ENCODE measurements at places on chromosomes 12 and 14.

DNA sequence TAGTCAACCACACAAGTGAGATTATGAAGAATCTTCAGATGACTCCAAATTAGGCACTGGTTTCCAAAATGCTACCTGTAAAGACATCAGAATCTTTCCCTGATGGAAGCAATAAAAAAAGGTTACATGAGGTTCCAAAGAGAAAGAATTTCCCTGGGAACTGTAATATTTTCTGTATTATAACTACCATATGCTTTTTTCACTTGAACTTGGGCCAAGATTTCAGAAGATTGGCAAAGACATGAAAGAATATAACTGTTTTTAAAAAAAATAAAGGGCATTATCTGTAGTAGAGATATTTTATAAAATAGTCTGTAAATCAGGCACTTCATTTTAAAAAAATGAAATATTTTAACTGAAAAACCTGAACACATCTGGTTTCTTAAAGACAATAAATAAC is 12.9 kb downstream of the HECTD1 start:
- no peak for DNase-seq

- no peak for DNase-seq
These were observed 442.0 kb downstream of the MED13L start for GRCh38 chr12:115835445-115835844.

DNA sequence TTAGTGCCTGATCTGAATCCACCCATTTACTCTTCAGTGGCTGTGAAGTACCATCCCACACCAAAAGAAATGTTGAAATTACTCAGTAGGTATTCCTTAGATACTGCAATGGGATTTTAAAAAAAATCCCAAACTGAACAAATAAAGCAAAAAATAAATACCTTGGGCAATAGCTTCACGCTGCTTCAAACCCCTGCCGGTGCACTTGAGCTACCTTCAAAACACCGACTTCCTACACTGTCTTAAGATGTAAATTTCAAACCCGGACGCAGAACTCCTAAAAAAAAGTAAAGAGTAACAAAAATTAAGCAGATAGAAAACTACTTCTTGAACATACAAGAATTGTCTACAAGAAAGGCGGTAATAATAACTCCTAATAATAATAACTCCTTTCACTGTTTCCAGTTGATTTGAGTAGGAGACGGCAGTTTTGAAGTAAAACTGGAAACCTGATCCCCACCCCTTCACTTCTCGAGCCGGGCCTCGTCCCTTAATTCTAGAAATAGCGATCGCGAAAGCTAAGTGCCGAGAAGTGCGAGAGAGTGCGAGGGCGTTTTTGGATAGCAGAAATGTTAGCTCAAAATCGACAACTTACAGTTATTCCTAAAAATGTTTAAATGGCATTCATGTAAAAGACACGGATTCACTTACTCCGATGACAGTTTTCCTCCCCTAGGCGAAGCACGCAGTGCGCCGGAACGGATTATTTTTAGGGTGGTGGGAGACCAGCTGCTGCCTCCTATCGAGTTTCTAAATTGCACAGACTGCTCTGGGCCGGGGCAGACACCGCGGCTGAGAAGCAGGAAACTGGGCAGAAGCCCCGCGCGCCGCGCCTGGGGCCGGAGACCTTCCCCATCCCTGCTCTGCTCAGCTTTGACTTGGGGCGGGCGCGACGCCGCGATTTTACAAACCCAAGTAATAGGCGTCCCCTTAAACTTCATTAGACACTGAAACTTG is at the start of gene ABCC9:
Gene ABCC9, minus strand, starts transcription at position 878 of the 957 bp plus-strand sequence. CDS start 4,752 bp downstream, outside the sequence.
- no peak for DNase-seq

- DNase-seq, result peak; percentile 91
These were observed at the start of gene ZNF839 for GRCh38 chr14:102319351-102320032. Gene ZNF839 (plus strand): TSS chr14:102319746. CDS start chr14:102319766, 20 bp downstream.

DNA sequence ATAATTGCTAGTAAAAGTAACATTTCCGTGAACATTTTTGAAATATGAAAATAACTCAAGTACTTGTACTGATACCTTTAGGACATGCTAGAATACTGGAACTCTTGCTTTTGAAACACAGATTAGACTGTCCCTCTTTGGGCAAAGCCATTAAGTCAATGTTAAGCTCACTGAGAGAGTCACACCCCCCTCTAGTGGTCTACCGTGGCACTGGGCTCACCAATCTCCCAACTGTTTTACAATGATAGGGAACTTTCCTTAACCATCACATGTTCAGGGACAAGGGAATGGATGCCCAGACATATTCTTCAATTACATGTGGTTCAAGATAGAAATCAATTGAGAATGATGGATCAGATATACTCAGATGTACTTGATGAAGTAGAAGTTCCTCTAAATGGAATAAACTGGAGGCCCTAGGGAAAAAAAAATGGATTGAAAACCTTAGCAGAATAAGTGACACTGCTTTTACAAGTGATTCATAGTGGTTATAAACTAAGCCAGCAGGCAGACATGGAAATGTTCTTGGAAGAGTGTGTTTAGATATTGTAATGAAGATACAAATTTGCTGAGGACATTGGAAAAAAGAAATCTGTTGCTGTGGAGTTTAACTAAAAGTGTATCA is 17.8 kb downstream of the NANOG start:
- DNase-seq, result peak; percentile 9

DNA sequence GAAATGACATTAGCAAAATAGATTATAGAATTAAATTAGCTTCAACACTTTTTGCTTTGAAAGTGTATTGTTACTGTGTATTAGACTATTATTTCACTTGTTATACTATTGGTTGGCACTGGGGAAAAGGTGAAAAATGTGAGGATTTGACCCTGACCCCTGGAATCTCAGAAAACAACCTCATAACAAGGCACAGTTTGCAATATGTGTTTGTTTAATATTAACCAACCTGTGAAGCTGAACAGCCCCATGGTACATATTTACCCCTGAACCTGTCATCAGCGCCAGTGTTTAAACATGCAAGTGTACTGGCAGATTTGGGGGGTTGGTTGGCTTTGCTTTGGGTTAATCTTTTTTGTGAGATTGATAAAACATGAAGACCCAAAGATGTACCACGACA is 11.7 kb downstream of the SLC38A4 start:
- no peak for DNase-seq

DNA sequence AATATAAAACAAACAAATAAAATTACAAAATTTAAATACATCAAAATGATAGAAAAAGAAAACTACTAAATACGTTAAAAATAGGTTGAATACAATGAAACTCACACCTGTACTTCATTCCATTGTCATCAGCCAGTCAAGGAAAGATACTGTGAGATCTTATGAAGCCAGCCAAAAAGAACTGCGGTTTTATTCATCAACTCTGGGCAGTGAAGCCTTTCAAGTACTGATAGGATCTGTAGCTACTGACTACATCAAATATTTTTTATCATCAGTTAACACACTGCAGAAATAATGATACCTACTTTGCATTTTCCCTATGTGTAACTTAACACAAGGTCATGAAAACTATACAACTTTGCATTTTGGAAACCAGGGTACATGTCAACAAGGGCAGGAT is 46.3 kb upstream of the FAR2 start:
- no peak for DNase-seq

DNA sequence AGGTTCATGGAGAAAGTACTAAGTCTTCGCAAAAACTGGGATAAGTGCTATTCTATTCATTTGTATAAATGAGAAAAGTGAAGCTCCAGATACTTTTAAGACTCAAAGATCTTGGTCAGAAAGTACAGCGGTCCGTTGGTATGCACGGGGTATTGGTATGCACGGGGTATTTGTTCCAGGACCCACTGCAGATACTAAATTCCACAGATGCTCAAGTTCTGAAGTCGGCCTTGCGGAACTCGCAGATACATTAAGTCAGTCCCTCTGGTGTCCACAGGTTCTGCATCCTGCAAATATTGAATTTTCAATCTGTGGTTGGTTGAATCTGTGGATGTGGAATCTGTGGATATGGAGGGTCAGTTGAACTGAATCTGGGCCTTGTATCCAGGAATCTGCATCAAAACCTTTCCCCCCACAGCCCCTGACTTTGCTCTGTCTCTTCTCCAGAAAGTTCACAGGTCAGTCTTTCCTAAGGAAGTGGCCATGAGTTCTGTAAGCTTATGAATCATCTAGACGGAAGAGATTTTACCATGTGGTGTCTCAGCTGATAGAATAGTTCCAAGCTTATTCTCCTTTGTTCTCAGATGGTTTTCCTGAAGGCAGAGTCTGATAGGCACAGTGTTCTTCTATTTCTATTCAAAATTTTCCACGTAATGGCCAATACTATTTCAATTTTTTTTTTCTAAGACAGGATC is 274.7 kb downstream of the NEDD1 start:
- no peak for DNase-seq

GRCh38 chr14:38053666-38054065 is 154.0 kb upstream of the SSTR1 start:
- no peak for DNase-seq

GRCh38 chr14:44163946-44164345 is 343.1 kb downstream of the FSCB start:
- no peak for DNase-seq

GRCh38 chr14:72883961-72884360 is 9.9 kb downstream of the DPF3 start:
- no peak for DNase-seq

DNA sequence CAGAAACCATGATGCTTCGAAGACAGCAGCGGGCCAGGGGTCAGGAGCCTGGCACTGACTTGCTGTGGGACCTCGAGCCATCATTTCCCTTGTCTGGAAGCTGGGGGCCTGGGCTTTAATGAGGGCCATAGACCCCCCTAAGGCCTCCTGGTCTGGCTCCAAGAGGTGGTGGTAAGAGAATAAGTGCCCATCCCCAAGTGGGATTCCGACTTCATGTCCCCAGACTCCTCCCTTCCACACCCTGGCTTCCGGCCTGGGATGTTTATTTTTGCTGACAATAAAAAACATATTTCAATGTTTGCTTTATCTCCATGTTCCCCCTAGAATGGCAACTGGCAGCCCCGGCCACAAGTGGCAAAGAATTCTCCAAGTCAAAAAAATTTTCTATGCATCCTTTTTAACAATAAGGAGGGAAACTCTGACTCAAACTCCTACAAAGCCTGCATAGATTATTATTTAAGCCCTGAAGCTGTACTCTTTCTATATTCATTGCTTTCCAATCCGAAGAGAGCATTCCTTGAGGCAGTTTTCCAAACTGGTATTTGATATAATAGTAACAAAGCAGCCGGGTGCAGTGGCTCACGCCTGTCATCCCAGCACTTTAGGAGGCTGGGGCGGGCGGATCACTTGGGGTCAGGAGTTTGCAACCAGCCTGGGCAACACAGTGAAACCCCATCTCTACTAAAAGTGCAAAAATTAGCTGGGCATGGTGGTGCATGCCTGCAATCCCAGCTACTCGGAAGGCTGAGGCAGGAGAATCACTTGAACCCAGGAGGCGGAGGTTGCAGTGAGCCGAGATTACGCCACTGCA is 84.0 kb downstream of the ITPK1 start:
- DNase-seq, result no peak

- no peak for DNase-seq
These were observed 274.3 kb downstream of the PRKD1 start for GRCh38 chr14:29653303-29653702.

- DNase-seq, result no peak
These were observed 73.7 kb downstream of the ANKS1B start for GRCh38 chr12:99911081-99911480.

GRCh38 chr12:124917135-124917840 is 2.8 kb upstream of the UBC start:
- DNase-seq, result peak; percentile 96

GRCh38 chr14:28102001-28102400 is 664.6 kb upstream of the FOXG1 start:
- no peak for DNase-seq

- no peak for DNase-seq
These were observed 31.3 kb downstream of the CLECL1 start for GRCh38 chr12:9701380-9702154.

- no peak for DNase-seq
These were observed 94.0 kb downstream of the NUAK1 start for GRCh38 chr12:106044773-106045172.

GRCh38 chr14:68538639-68539038 is 254.2 kb downstream of the ZFP36L1 start:
- DNase-seq, result no peak

DNA sequence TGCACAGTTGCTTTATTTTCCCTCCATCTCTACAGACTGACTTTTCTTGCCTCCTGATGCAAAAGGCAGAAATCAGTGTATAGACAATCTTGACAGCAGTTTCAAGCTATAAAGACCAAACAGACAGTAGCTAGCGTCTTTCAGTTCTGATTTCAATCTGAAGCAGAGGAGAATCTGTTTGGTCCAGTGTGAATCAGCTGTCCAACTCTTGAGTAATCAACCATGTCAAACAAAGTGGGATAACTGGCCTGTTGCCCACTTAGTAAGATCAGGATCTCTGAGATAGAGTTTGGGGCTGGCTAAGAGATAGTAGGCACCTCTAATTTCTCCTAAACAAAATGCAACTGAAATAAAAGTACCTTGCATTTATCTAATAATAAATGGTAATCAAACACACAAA is 797.4 kb upstream of the FBXO33 start:
- no peak for DNase-seq

- no peak for DNase-seq
These were observed 41.1 kb downstream of the GRIP1 start for GRCh38 chr12:66637699-66638301.

DNA sequence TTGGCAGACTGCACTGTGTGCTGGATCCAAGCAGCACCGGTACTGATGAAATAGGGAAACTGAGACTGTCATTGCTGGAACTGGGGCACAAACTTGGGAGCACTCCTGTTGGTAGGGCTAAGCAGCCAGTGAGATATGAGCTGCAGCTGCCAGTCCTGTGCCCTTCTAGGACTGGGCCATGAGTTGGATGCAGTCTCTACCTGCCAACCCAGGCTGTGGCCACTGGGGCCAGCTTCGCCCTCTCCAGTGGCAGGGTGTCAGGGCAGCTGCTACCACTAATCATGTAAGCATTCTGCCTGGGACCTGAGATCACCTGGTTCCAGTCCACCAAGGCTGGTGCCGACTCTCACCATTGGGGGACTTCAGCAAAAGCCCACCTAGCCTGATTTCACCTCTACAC is 121.1 kb downstream of the PAWR start:
- no peak for DNase-seq

GRCh38 chr12:6828781-6829535 is 751 bp downstream of the P3H3 start:
- DNase-seq, result peak; percentile 85

- no peak for DNase-seq
These were observed 26.0 kb downstream of the ADIPOR2 start for GRCh38 chr12:1716911-1717310.

DNA sequence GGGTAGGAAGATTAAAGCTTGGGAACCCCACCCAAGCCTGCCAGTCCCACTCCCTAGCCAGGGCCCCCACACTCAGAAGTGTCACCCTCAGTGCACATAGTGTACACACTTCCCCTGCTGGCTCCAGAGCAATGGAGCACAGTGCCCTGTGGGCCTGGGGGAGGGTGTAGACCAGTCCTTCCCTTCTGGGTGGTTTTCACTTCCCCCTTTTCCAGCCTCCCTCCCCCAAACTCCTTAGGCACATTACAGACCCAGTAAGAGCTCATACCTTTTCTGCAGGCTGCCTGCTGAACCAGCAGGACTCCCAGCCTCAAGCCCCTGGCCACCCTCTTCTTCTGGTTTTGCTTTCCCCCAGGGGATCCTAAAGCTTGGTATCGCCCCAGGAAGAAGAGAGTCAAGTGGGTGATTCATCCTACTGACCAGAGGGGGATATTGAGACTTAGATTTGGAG is at the start of gene ZNF385A:
Gene ZNF385A, minus strand, starts transcription at position 143 of the 451 bp plus-strand sequence. CDS start 219 bp downstream, outside the sequence.
- DNase-seq, result no peak

- no peak for DNase-seq
These were observed 35.8 kb upstream of the FBXO33 start for GRCh38 chr14:39467889-39468524.
